Chondrocyte (in vitro differentiated cells): ENCODE measurements at places on chromosomes 16 and 17. TPM values are rescaled to one million over a fixed set of nuclear protein-coding genes. Genes with fewer than 3 reads are reported as not detected.

KRT36 gene
- total RNA-seq, result not detected in 3 replicates

- DNase-seq, result no peak
These were observed 118.1 kb downstream of the FTO start for GRCh38 chr16:53821957-53822625.

DNA sequence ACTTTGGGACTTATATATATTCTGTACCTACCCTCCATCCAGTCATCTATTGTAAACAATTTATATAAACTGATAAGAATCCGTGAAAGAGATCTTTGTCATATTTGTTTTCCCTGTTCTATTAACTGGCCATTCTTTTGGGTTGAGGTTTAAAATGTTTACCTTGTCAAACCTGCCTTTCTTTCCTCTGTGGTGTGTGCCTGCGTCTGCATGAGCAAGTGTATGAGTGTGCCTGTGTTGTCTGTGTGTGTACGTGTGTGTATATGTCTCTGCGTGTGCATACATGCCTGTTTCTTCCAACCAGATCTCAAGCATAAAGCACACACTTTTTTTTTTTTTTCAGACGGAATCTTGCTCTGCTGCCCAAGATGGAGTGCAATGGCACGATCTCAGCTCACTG lies 201.5 kb downstream of the C16orf95 start:
- no peak for DNase-seq

GRCh38 chr16:46899443-46900143 lies 15.4 kb downstream of the GPT2 start:
- DNase-seq, result no peak

- DNase-seq, result peak; percentile 83
These were observed 20.5 kb upstream of the UBE2I start for GRCh38 chr16:1288813-1289476.
